ENCODE measurements at places on chromosomes 6 and 20.

- DNase-seq = no peak
These were observed 115.1 kb upstream of the PMEPA1 start for GRCh38 chr20:57824909-57825308.

DNA sequence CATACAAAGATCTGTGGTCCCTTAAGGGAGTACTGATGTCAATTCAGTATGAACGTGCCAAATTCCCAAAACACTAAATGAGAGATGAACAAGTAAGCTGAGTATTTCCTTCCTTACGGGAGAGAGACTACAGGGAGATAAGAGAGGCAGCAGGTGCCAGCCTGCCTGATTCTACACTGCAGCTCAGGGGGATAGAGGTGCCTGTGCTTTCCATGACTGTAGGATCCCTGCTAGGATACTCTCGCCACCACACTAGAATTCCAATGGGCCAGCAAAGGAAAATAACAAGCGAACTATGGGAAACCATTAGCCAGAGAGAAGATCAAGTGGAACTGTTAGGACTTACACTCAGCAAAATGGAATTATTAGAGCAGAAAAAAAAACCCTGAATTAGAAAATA lies 198.5 kb upstream of the BTBD3 start:
- no peak for DNase-seq

- DNase-seq = no peak
These were observed 27.1 kb upstream of the KCNK5 start for GRCh38 chr6:39256294-39256940.

GRCh38 chr20:79565-79964 lies 7.9 kb upstream of the DEFB125 start:
- DNase-seq = no peak

DNA sequence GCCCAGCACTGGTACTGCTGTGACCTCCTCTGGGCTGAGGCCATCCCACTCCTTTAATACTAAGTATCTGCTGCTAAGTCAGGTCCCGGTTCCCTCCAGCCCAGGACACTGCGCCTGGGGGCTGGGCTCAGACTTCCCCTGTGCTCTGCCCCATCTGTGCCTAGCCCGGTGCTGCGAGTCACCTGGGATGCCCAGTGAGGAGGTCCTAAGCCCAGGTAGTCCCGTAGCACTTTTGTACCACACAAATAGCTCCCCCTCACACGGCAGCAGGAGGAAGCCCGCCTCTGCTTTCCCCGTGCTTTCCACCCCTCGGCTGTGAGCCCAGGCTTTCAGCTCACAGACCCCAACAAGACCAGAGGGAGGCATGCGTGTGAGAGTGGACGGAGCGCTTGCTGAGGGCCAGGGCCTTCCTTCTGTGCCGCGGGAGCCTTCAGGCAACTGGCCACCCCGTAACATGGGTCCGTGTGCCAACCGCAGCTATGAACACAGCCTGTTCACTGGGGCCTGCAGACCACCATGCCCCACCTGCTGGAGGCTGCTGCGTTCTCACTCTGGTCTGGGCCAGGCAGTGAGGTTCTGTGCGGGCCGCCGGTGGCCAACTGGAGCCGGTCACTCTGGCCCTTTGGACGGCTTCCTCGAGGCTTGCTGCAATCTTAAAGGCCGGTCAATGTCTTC lies 79.9 kb upstream of the MPC1 start:
- no peak for DNase-seq

GRCh38 chr6:134452906-134453305 lies 135.0 kb upstream of the SGK1 start:
- DNase-seq = no peak

GRCh38 chr20:47295921-47296426 lies 60.5 kb downstream of the ZMYND8 start:
- DNase-seq = no peak

- DNase-seq = no peak
These were observed 108.7 kb upstream of the SIRPA start for GRCh38 chr20:1786486-1786885.

DNA sequence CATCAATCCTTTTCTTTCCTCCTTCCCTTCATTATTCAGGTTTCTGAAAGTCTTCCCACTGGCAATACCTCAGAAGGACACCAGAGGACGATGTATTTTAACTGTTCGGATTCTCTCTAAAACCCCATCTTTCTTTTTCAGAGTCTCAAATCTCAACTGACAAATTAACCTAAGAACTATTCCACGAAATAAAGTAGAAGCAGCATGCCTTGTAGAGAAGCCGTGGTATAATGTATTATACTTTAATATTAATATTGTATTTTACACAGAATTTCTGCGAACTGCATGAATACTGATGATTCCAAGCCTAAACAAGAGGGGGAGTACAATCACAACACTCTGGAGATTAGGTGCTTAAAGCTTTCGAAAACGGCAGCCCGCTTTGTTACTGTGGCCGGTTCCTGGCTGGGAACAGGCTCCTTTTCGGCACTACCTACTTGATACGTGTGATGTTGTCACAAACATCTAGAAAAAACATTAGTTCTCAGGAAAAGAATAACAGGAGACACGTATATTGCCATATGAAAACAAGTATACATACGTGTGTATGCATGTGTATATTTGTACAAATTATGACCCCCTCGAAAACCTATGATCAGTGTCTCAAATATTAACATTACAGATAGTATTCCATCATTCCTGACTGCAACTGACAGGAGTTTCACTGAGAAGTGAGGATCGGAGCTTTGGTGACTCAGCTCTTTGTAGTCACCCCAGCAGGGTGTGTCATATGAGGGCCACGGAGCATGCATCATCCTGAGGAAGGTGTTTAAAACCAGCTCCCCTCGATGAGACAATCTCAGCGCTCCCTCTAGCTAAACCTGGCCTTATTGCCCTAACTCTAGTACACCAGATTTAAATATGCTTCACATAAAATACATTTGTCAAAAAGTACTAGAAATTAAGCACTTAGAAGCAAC lies 319.7 kb upstream of the TCF21 start:
- DNase-seq = no peak

DNA sequence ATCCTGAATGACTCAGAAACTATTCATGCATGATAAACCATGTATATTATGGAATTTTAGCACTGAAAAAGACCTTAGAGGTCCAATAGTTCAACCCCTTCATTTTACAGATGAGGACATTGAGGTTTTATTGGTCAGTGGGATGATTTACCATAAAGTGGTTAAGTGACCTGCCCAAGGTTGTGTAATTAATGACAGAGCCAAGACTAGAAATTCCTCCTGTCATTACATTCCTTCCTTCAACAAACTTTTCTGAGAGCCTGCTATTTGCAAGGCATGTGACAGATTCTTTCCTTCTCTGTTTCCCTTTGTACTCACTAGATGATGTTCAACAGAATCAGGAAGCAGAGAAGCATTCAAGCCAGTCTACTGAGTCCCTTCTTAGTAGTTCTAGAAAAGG lies 170.7 kb upstream of the KCNK16 start:
- no peak for DNase-seq

- no peak for DNase-seq
These were observed 340.3 kb downstream of the EPHA7 start for GRCh38 chr6:93079061-93079460.

GRCh38 chr6:145744619-145745018 lies 9.3 kb upstream of the EPM2A start:
- DNase-seq = no peak

DNA sequence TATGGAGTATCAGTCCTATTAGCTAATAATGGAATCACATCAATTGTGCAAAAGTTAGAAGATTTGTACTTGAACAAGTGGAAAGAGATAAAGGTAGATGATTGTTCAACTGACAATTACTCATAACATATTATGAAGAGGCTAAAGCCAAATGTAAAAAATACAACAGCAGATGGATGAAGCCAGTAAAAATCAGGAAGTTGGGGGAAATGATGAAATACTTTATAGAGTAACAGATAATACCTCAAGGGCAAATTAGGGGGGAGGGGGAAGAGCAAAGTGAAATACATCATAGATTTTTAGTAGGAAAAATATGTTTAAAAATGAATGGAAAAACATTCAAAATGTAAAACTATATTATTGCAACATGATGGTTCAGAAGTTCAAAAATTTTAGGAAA lies 114.0 kb downstream of the PDSS2 start:
- no peak for DNase-seq

GRCh38 chr6:90224196-90224595 lies 72.4 kb downstream of the BACH2 start:
- DNase-seq = no peak
